ENCODE measurements at places on chromosomes 1 and 21. TPM values are rescaled to one million over a fixed set of nuclear protein-coding genes. Genes with fewer than 3 reads are reported as not detected.

The NEGR1 gene
- 40.9 TPM for total RNA-seq

The FNDC5 gene
- 17.0 TPM for total RNA-seq

The ST3GAL3 gene
- 25.7 TPM for total RNA-seq

- DNase-seq = no peak
Measured at GRCh38 chr1:54566438-54567141, 18.6 kb downstream of the ACOT11 start.

- no peak for DNase-seq
Measured at GRCh38 chr1:115811140-115811828, 29.6 kb downstream of the NHLH2 start.

DNA sequence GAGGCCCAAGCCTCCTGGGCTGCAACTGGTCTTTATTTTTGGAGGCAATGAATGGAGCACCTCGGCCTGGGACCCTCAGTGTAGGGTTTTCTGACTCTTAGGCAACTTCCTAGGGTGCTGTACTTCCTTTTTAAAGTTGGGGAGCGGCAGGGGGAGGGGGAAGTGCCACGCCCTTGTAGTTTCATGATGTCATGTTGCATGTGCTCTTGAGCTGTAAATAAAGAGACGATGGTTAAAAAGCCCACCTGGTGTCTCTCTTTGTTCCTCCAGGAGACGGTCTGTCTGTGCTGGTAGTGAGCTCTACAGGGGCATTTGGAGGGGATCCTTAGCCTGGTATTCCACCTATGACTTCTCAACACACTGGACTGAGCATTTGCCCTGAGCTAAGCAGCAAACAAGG lies 10.3 kb upstream of the AGTRAP start:
- no peak for DNase-seq

- no peak for DNase-seq
Measured at GRCh38 chr1:179253286-179253972, 24.0 kb upstream of the ABL2 start.

GRCh38 chr1:7642418-7642704 lies 128.7 kb upstream of the VAMP3 start:
- DNase-seq = no peak

- DNase-seq = no peak
Measured at GRCh38 chr1:66137235-66137634, 344.5 kb downstream of the PDE4B start.

DNA sequence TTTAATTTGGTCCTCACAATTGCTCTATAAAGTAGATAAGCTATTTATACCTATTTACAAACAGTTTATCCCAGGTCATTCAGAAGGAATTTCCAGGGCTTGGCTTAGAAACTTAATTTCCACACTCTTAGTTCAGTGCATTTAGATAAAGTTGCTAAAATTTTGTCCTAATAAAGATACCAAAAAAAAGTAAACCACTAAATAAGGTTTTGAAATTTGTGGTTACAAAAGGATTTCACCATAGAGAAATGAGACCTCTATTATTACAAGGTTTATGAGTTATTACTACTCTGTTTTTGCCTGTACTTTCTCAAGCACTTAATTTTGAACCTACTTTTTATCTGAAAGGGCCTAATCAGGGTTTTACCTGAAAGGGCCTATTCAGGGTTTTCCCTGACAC lies 22.4 kb downstream of the PTPN22 start:
- no peak for DNase-seq

DNA sequence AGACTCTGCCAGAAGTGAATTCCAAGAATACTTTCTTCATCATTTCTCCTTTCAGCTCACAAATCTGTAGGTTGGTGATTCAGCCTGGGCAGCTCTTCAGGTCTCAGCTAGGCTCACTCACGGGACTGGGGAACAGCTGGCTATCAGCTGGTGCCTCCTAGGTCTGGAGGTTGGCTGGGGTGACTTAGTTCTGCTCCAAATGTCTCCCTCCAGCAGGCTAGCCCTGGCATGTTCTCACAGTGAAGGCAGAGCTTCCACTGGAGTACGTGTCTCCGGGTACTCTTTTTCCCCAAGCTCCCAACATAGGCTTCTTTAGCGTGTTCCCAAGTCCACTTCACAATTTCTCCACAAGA lies 12.5 kb upstream of the VAMP4 start:
- DNase-seq = no peak

GRCh38 chr1:1600861-1601563 lies 1.1 kb upstream of the FNDC10 start:
- no peak for DNase-seq

DNA sequence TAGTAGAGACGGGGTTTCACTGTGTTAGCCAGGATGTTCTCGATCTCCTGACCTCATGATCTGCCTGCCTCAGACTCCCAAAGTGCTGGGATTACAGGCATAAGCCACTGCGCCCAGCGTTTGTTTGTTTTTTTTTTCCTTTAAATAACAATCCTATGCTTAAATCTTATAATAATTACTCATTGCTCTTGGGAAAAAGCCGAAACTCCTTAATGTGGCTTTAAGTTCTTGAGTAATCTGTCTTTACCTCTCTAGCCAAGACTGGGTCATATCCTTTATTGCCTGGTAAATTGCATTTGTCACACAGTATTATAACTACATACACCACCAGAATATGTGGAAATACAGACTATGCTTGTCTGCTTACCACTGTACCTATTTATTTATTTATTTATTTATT lies 97.1 kb downstream of the MACF1 start:
- no peak for DNase-seq

- no peak for DNase-seq
Measured at GRCh38 chr1:58809325-58810010, 25.6 kb upstream of the JUN start.

DNA sequence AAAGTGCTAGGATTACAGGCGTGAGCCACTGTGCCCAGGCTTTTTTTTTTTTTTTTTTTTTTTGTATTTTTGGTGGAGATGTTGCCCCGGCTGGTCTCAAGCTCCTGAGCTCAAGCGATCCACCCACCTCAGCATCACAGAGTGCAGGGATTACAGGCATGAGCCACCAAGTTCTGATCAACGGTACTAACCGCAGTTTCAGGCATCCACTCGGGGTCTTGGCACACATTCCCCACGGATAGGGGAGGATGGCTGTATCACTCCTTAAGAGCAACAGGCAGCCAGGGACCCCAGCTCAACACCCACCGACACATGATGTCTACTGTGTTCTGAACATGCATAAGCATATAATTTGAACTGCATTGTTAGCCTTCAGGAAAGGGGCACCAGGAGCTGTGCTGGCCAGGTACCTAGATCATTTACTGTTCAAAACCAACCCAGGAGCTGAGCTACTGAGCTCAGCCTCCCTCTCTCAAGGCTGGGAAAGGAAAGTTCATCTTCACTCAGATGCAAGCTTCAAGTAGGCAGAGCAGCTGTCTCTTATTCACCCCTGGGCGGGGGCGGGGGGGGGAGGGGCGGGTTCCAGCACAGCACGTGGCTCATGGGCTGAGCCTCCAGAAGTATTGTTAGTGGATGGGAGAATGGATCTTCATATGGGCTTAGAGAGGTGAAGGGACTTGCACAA lies 24.7 kb downstream of the CAPZB start:
- no peak for DNase-seq

- no peak for DNase-seq
Measured at GRCh38 chr1:178344513-178345091, 152.2 kb downstream of the CLEC20A start.

DNA sequence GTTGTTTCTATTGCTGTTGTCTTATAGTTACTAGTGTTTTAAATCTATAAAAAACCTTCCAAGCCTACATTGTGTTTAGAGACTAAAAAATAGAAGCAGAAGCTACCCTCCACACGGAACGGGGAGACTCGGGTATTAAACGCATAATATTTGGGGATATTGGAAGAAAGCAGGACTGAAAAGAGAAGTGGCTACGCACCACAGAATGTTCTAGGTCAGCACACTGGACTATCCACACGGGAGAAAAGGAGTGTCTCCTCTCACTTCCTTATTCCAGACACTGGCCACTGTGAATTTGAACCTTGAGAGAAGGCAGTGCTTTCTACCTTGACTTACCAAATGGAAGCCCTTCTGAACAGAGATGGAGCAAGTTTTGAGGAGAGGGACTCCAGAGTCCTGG lies 1.0 kb upstream of the OR10J4 start:
- no peak for DNase-seq

DNA sequence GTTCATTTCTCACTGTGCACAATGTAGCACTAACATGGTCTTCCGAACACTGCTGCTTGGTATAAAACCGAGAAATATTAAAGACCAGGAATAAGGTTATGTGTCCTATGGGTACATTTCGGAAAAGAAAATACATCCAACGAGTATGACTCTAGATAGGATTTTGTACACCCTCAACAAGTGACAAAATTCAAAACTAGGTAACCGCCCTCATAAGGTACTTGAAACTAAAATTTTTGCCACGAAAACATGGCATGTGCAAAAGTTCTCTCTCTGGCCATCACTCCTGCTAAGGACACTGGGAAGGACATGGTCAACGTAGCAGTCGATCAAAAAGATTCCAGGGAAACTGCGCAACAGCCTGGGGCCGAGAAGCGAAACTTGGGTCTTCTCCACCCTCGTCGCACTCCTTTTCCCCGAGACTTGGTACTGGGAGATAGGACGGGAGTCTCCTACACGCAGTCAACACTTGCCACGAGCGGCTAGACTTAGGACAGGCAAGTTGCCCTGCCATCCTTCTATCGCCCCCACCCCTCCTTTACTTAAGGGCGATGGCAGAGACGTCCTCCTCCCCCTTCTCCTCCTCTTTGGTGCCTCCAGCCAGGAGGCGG lies 338 bp upstream of the TOR1AIP1 start:
- no peak for DNase-seq

DNA sequence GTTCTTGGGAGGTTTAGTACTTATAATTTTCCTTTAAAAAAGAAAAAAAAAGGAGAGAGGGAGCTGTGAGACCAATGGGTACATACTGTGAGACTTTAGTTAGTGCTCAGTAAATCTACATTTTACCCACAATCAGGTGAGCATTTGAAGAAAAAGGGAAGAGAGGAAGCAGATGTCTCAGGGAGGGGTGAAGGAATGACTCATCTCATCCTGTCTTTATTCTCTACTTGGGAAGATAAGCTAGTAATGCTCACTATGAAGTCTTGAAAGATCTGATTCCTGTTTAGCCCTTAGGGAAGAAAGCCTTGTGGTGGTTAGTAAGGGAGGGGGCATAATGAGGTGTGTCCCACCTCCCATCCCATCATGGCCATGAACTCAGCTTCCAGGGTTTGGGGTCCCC lies 112.6 kb downstream of the PLD5 start:
- no peak for DNase-seq

Data from occipital lobe (tissue), 3 donors.